Adrenal gland (tissue), 19 donors: ENCODE measurements at places on chromosomes 12 and 14. TPM values are rescaled to one million over a fixed set of nuclear protein-coding genes. Genes with fewer than 3 reads are reported as not detected.

NXPH4 gene
- not detected for total RNA-seq

DNA sequence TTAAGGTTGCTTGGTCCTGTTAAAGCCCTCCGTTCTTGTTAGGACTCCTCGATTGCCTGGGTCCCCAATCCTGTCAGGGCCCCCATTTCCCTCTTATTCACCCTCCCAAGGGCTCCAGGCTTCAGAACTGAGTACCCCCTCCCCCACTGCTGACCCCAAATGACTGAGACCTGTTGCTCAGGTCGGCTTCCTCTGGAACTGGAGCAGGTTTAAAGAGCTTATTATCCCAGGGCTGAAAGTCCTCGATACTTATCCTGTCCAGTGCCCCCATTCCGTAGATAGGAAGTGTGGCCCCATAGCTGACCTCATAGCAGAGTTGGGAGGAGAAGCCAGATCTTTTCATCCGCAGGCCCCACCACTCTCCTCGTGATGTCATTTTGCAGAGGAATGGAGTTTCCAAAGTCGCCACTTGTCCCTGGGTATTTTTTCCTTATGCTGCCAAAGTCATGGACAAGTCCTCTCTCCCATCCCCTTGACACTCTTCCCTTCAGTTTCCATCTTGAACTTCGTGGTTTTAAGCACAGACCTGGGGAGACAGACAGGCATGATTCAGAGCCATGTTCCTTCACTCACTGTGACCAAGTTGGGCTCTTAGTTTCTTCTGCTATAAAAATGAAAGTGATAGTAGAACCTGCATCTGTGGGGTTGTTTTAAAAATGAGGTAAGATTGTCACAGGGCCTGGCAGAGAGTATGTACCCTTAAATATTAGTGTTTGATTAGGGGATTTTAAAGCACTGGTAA, 1.2 kb downstream of the USP30 start:
- peak overlapping the region; percentile 85 for H3K27ac ChIP-seq
- H3K4me1 ChIP-seq, result peaks cover 21% of the 10 kb centered on the region
- no peak for DNase-seq
- no peaks in the 10 kb centered on the region for H3K27me3 ChIP-seq
- no peaks in the 10 kb centered on the region for H3K36me3 ChIP-seq

EIF2S1 gene
- 77.8 TPM for total RNA-seq

RNFT2 gene
- 5.0 TPM for total RNA-seq

GRCh38 chr12:58883576-58884334, 36.5 kb downstream of the LRIG3 start:
- no peak for DNase-seq
- peaks cover 18% of the 10 kb centered on the region for H3K36me3 ChIP-seq
- no peaks in the 10 kb centered on the region for H3K27me3 ChIP-seq
- no peak overlapping the region for H3K4me3 ChIP-seq

CCDC196 gene
- total RNA-seq, result not detected

TESPA1 gene
- 0.28 TPM for total RNA-seq

GRCh38 chr14:101179691-101180211, 276.2 kb upstream of the RTL1 start:
- H3K4me3 ChIP-seq, result no peak overlapping the region
- no peaks in the 10 kb centered on the region for H3K36me3 ChIP-seq
- no peaks in the 10 kb centered on the region for H3K27me3 ChIP-seq
- no peak overlapping the region for H3K27ac ChIP-seq

DNA sequence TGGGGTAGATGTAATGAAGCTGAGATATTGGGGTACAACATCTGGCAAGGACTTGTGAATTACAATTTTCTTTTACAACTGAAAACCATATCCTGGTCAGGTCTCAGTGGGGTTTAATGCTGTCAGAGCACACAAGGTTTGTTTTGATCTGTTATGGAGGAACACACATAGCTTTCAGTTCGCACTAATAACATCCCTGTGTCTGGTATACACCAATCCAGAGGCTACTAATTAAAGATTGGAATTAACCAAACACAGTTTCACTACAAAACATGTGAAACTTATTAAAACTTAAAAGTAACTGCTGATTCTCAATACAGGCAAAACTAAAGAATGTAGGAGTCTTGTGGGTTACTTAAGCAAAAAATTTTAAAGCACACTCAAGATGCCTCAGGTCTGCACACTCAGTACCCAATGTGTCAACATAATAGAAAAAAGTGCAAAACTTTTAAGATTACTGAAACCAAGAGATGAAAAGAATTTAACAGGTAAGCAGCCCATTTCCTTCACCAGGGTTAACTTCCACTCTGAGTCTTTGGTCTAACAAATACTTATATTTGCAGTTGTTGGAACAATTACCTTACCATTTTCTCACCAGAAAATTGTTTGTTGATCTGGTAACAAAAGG, 77.4 kb downstream of the LLPH start:
- no peaks in the 10 kb centered on the region for H3K27me3 ChIP-seq
- H3K27ac ChIP-seq, result no peak overlapping the region
- no peak for DNase-seq
- no peak overlapping the region for H3K4me3 ChIP-seq
